NCI-H226 (cell line): ENCODE measurements at places on chromosomes 4 and X.
A peak's percentile ranks its signal among the peaks of the same experiment; 100 is the strongest.

DNA sequence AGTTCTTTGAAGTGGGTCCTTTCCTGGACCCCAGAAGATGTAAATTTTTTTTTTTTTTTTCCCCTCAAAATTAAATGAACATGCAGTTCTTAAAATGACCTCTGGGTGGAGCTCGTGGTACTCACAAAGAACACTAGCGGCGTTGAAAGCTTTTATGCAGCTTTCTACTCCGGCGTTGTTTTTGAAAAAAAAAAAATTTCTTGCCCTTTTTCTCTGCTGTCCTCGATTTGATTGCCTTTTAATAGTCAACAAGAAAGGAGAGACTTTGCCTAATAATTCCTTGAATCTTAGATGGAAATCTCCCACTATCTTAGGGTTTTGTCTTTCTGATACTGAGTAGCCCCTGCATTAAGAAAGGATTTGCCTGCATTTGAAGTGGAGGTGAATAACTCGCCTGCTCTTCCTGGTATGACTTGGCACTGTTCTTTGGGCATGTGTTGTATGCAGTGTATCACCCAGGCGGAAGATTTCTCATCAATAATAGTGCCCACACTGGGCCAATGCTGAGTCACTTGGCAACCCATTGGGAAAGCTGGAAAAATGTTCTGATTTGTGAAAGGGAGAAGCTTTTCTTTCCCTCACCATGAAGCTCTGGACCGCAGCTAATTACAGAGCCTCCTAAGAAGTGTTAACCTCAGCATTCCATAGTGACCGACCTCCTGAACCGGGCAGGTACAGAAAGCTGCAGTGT lies 104.0 kb downstream of the PHEX start:
- peak; percentile 43 for DNase-seq

DNA sequence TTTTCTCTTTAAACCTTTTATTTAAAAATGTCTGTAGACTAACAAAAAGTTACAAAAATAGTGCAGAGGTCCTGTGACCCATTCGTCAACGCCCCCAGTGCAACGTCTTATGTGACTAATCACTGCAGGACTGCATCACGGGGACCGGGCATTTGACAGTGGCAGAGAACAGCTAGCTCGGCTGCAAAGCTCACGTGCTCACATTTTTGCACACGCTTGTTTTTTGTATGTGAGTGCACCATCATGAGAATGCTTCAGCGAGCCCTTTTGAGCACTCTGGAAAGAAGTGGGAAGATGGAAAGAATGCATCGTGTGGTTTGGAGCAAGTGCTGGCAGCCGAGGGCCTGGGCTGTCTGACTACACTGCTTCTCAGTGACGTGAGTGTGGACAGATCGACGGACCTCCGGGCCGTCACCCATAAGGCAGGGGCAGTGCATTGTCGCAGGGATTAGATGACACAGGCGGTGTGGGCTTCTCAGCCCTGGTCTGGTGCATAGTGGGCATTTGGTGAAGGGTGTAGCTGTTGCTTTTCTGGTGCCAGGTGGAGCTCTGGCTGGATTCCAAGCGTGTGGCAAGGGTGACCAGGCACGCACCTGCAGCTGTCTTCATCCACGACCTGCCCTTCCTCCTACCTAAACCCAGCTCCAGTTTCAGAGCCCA lies 17.7 kb downstream of the SPON2 start:
- no peak for DNase-seq

DNA sequence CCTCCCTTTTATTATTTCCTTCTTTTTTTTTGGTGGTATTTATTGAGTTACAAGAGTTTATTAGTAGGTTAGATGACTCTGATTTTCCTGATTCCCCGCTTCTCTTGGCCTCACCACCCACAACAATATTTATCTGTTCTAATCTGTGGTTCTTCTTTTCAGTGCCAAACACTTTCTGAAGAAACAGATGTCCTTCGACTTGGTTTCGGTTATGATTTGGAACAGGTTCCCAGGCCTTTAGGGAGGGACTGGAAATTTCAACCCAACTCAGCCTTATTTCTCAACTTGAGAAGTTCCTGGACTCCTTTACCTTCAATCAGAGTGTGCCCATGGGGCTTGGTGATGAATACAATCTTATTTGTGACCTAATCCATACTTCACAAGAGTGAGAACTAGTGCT lies 108.1 kb downstream of the UCHL1 start:
- no peak for DNase-seq

GRCh38 chrX:132467026-132467425 lies 21.8 kb downstream of the MBNL3 start:
- no peak for DNase-seq

DNA sequence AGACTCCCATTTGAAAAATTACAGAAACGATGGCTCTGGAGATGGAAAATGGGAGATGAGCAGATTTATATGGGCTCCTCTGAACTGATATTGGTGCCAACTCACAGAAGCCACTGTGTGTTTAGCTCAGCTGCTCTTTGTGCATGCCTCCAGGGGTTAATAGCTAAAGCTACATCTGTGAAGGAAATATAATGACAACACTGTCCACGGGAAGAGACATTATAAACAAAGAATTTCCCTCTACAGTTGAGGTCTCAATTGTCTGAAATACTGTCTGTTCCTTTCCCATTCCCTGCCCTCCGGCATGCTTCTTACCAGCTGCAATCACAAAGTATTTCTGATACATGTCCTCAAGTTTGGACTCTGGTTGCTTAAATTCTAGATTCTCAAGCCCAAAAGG lies 40.4 kb downstream of the PPA2 start:
- DNase-seq = no peak

- no peak for DNase-seq
These were observed 971.1 kb upstream of the HS3ST1 start for GRCh38 chr4:12399781-12400180.

DNA sequence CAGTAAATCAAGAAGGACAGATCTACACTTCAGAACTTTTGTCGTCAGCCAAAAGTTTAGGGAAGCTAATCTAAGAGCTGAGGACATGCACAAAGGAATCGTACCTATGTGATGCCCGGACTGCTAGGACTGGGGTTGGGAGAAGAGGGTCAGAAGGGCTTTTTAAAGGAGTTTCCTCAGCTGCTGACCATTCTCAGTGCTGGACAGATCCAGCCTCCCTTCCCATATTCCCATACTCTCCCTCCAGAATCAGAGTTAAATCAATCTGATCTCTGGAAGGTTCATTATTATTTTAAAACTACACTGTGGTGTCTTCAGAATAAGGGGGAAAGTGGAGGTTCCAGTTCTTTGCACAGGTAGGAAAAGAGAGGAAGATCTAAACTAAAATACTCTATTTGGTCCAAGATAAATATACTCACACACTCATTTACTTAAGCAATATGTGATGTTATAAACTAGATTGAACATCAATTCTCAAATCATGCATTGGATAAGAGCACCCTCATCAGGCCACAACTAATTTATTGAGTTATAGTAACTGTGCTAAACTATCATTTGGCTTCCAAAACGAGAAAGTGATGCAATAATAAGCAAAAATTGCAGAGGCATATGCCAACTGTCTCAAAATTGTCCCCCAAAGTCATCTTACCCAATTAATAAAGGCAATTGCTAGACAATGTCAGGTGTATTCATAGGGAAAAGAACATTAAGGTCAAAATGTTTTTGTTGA lies 124.7 kb downstream of the HNRNPD start:
- no peak for DNase-seq

DNA sequence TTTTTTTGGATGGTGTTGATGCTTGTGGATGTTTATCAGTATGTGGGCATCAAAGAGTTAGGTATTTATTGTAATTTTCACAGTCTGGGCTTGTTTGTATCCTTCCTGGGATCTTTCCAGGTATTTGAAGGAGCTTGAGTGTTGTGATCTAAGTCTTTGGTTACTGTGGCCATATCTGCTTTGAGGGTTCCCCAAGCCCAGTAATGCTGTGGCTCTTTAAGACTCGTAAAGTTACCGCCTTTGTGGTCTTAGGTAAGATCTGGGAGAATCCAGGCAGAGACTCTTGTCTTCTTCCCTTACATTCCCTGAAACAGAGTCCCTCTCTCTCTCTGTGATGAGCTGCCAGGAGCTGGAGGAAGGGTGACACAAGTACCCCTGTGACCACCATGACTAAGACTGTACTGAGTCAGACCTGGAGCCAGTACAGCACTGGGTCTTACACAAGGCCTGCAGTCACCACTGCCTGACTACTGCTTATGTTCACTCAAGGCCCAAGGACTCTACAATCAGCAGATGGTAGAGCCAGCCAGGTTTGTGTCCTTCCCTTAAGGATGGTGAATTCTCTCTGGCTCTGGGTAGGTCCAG lies 62.2 kb downstream of the FMR1NB start:
- DNase-seq = peak; percentile 1

DNA sequence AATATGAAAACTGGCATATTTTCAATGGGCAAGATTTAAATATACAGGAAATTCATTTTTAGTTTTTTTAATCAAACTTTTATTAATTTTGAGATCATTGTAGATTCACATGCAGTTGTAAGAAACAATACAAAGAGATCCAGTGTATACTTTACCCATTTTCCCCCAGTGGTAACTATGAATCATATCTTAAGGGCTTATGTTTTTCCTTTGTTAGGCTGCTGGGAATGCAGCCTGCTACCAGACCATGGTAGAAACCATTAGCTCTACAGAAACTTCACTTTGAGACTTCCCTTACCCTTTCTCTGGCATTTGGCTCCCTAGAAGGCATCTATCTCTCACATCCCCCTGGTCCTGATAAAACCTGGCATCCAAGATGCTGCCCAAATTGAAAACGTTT lies 147.6 kb upstream of the EOLA2 start:
- DNase-seq = peak; percentile 14

GRCh38 chr4:7634661-7635251 lies 200.0 kb upstream of the PSAPL1 start:
- DNase-seq = no peak

DNA sequence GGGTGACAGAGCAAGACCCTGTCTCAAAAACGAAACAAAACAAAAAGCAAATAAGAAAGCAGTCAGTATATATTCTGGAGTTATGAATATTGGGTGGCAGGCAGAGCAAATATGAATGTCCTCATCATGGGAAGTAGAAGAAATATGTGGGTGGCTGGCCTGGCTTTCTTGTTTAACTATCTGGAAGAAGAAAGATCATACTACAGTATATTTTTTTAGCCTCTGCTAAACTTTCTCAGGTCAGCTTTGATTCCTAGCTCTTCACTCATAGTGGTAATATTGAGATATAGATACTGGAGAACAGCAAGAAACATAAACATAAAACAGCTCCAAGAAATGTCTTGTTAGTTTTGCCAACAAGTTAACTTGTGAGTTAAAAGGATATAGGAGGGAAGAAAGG lies 192.5 kb downstream of the SOWAHB start:
- no peak for DNase-seq

- DNase-seq = no peak
These were observed 830.9 kb upstream of the AGA start for GRCh38 chr4:178273168-178273567.

- no peak for DNase-seq
These were observed 51.0 kb downstream of the SPIN2B start for GRCh38 chrX:57070185-57070984.

- no peak for DNase-seq
These were observed 109.0 kb downstream of the SHROOM4 start for GRCh38 chrX:50705042-50705441.

DNA sequence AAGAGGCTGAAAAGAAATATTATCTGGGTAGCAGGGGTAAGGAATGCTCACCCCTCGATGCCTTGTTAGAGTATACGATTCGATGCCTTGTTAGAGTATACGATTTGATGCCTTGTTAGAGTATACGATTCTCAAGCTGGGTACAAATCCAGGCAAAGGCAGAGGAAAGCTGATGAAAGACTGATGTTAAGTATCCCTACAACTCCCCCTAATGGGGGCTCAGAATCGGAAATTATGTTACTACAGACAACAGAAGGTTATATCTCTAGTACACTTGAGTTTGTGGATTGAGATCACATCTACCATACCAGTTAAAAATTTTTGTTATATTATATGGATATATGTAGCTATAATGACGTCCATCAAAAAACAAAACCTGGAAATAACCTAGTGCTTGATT lies 4.8 kb downstream of the LRRC66 start:
- DNase-seq = no peak

DNA sequence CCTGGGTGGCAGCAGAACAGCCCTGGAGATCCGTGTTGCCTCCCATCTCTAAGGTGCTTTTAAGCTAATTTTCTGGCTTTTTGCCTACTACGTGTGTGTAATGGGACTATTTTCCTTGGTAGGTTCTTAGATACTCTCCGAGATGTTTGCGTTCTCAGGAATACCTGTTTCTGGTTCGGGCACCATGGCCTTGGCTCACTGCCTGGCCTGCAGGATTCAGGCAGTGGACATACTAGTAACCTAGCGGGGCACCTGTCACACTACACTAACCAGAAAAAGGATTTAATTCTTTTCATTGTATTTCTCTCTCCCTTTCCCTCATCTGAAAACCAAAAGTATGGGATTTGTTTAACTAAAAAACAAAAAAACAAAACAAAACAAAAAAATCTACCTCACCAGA lies 29.2 kb downstream of the FHIP1A start:
- no peak for DNase-seq

DNA sequence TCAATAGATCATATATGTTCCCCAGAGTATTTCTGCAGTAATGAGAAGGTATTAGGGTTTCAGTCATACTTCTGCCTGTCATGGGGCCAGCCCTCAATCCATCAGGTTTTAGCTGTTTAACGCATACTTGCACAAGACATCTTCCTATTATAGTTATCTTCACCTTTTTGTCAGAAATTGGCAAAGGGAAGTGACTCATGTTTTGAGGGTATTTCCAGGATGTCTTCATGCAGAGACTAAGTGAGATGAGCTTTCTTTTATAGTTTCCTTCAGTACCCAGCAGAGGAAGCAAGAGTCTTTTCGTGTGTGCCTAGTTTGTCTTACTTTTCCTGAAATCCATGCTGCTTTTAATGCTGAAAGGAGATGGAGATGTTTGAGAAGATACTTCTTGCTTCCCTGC lies 9.5 kb downstream of the CSTF2 start:
- DNase-seq = peak; percentile 57

DNA sequence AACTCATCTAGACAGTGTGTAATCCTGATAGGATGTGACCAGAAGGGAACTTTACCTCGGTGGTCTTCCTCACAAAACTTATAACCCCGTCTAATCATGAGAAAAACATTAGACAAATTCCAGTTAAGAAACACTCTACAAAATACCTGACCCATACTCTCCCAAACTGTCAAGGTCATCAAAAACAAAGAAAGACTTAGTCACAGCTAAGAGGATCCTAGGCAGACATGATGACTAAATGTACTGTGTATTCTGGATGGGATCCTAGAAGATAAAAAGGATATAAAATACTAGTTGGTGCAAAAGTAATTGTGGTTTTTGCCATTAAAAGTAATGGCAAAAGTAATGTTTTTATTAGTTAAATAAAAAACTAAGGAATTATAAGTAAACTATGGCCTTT lies 81.6 kb downstream of the DTHD1 start:
- peak; percentile 6 for DNase-seq
